ENCODE measurements at places on chromosomes 1 and 21. TPM values are rescaled to one million over a fixed set of nuclear protein-coding genes. Genes with fewer than 3 reads are reported as not detected.
A peak's percentile ranks its signal among the peaks of the same experiment; 100 is the strongest.

LMOD1 gene
- total RNA-seq: 86.9 TPM

SPRR2E gene
- total RNA-seq: not detected

GFI1 gene
- 1.1 TPM for total RNA-seq

SLC2A5 gene
- total RNA-seq: 5.7 TPM

OR2M3 gene
- total RNA-seq: not detected

OR2L5 gene
- total RNA-seq: not detected

GRCh38 chr1:159849626-159850366 lies 12.7 kb downstream of the VSIG8 start:
- peaks cover 13% of the 10 kb centered on the region for H3K4me1 ChIP-seq
- H3K4me3 ChIP-seq: no peak overlapping the region
- no peak for DNase-seq

GRCh38 chr1:21335750-21336224 lies 45.5 kb upstream of the ECE1 start:
- no peaks in the 10 kb centered on the region for H3K27me3 ChIP-seq
- peaks cover 90% of the 10 kb centered on the region for H3K4me1 ChIP-seq
- H3K27ac ChIP-seq: peak overlapping the region; percentile 96
- peaks cover 5% of the 10 kb centered on the region for H3K36me3 ChIP-seq

GRCh38 chr1:8423692-8424538 lies 106.0 kb downstream of the SLC45A1 start:
- H3K4me3 ChIP-seq: peak overlapping the region; percentile 79
- peak overlapping the region; percentile 99 for H3K27ac ChIP-seq
- H3K27me3 ChIP-seq: no peaks in the 10 kb centered on the region
- no peak for DNase-seq
- H3K36me3 ChIP-seq: no peaks in the 10 kb centered on the region
